Cortex of kidney (tissue), 1 donor: ENCODE measurements at places on chromosomes 11 and 22.

DNA sequence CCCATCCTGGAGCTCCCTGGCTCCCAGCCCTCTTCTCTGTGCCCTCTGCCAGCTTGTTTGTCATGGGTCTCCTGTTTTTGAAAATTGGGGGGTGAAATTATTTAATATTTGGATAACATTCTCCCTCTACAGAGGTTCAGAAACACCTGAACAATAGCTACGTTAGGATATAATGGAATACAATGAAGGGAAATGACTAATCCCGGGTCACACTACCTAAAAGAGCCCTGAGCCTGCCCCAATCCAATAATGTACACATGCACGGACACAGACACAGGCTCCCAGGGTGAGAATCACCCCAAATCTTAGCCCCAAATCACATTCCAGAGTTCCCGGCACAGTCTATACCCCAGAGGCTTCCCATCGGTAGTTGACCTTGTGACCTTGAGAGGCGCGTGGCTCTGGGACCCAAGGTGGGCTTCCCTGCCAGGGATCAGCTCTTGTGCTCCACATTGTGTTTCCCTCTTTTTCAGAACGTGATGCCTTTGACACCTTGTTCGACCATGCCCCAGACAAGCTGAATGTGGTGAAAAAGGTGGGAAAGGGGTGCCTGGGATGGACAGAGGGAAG is 135.5 kb downstream of the PARVA start:
- no peak for DNase-seq

DNA sequence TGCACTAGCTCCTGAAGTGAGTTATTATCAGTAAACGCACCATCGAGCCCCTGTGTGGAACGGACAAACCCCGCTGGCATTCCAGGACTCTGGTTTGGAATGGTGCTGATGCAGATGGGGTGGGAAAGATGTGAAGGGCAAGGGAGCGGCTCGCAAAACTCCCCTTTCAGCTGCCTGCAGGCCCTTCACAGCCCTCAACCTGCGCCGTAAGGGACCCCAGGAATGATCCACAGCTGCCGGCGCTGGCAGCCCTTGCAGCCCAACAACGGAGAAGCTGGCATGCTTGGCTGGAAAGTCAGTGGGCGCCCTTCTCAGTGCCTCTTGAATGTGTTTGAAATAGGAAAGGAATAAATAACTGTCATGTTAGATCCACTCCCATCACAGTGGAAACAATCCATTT is 1445.5 kb downstream of the BRD1 start:
- no peak for DNase-seq

- no peak for DNase-seq
Measured at GRCh38 chr22:44890416-44891292, 119.2 kb downstream of the PHF21B start.

DNA sequence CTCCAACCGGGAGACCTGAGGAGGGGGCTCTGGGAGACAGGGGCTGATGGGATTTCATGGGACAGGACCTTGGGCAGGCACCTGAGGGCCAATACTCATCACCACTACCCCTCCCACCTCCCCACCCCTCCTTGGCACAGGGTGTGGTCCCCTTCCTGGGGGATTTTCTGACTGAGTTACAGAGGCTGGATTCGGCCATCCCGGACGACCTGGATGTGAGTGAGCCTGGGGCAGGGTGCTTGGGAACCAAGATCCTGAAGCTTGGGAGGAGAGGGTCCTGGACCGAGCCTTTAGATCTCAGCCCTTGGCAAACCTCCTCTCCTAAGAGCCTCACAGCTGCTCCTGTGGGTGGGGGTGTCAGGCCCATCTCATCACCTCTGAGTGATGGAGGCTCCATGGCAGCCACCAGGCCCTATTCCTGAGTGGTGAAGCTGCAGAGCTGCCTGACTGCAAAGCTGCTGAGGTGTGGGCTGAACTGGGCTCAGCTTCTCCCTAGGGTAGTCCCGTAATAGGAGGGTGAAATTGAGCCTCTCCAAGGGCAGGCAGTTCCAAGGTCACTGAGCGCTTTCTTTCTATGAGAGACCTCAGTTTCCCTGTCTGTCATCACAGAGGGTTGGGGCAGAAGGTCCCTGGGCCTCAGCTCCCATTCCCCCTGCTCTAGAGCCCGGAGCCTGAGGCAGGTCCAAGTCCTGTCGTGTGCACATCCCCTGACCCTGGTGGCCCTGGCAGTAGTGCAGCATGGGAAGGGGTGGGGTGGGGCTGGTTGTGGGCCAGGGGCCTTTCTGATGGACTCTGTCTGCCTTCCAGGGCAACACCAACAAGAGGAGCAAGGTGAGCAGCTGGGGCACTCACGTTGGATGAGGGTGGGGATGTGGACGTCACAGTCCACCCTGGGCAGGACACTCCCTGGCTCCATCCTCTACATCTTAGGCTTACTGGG is 6.5 kb downstream of the RGL4 start:
- DNase-seq, result no peak

DNA sequence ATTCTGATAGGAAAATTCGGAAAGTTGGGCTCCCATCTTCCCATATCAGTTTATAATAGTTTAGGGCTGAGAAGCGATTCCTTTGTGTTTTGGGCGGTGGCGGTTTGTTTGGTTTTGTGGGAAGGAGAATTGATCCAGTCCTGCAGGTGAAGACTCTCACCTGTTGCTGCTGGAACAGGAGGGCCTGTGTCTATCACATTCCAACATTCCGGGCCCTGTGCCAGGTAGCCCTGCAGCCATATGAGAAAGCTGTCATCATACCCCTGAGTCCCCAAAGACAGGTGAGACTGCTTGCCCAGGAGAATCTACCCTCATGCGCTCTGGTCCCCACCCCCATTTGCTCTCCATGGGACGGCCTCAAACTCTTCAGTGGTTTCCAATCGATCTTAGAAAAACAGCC is 62.1 kb downstream of the TRAF6 start:
- DNase-seq, result no peak

GRCh38 chr11:14587258-14587657 is 56.3 kb upstream of the PDE3B start:
- no peak for DNase-seq
